ENCODE measurements at places on chromosomes 6 and 20.

- DNase-seq, result no peak
Measured at GRCh38 chr6:155646443-155646842, 190.8 kb upstream of the NOX3 start.

DNA sequence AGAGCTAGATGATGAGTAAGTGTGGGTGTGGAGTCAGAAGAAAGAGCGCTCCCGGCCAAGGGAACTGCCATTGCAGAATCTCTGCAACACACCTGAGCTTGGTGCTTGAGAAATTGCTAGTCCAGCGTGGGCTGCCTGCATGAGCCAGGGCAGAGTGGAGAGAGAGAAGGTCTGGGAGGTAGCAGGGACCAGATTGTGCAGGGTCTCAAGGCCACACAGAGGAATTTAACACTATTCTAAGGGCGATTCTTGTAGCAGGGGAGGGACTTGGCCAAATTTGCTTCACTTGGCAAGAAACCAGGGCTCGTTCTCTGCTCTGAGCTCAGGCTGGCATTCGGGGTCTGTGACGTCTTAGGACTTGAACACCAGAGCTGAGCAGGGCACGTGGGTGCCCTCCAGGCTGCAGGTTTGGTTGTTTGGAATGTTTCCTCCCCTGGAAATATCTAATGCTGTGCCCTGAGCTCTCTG lies 53.5 kb downstream of the BCAS4 start:
- peak; percentile 15 for DNase-seq

DNA sequence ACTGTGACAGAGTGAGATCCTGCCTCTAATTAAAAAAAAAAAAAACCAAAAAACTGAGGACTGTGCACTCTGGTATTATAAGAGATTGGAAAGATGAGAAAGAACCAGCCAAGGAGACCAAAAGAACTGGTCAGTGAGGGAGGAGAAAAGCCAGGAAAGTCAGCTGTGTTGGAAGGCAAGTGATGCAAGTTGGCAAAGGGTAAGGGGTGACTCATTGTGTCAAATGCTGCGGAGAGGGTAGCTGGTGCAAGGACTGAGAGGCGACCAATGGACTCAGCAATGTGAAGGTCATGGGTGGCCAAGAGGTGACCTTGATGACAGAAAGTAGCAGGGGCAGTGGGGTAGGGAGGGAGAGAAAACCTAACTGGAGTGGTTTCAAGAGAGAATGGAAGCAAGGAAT lies 27.4 kb upstream of the LRRN4 start:
- DNase-seq, result peak; percentile 69

- DNase-seq, result no peak
Measured at GRCh38 chr20:9616455-9616805, 102.0 kb downstream of the LAMP5 start.

DNA sequence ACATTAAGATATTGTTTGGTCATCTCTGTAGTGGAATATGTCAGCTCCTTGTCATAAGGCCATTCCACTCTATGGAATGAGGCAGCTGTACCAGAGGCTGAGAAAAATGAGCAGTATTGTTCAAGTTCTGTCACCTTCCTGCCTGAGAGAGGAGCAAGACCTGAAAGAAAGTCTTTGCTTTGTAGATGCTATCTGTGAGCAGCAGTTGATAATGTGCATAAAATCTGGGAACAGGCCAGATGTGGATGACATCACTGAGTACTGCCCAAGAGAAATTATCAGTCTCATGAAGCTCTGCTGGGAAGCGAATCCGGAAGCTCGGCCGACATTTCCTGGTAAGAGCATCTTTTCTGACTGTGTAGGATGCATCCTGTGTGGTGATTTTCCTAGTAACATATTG lies 16.8 kb downstream of the RIPK1 start:
- no peak for DNase-seq
